ENCODE measurements at places on chromosomes 2 and 18.

GRCh38 chr2:204032301-204032700, 95.7 kb downstream of the ICOS start:
- no peak for DNase-seq

- no peak for DNase-seq
Observed at GRCh38 chr18:35662293-35663062, 80.9 kb downstream of the GALNT1 start.

DNA sequence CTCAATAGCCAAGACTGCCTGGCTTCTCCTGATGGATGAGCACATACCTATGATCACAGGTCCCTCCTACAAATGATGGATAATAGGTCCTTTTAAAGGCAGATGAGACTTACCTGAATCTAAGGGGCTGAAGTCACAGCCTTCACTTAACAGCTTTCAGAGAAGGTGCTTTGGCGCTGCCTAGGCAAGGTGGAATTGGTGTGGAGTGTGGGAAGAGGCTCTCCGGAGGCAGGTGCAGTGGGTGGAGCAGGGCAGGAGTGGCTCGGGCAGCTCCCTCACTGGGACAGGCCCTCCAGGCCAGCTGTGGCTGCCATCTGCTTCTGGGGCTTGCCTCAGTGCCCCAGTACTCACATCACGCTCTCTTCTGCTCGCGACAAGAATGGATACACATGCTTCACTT, 99.0 kb upstream of the TPO start:
- DNase-seq = no peak

GRCh38 chr2:168519534-168520308, 63.6 kb downstream of the CERS6 start:
- no peak for DNase-seq

- DNase-seq = no peak
Observed at GRCh38 chr2:145739681-145740080, 1219.8 kb upstream of the ZEB2 start.

DNA sequence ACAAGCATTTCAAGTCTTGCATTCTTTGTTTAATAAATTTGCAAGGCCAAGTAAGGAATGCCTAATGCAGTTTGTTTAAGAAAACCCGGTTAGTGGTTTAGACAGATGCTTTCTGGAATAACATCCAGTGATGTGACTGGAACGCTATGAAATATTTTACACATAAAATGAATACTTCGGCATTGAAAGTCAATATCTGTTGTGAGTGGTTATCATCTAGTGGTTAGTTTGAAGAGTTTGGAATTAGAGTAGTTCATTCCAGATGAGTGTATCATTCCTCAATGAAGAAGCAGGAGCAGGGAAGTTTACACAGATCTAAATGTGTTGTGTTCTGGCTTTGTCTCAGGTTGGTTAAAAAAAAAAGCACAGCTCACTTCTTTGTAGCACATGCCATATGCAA, 608.0 kb upstream of the PIK3C3 start:
- DNase-seq = no peak

Data from NCI-H146 (cell line).